ENCODE measurements at places on chromosomes 1 and 21.

DNA sequence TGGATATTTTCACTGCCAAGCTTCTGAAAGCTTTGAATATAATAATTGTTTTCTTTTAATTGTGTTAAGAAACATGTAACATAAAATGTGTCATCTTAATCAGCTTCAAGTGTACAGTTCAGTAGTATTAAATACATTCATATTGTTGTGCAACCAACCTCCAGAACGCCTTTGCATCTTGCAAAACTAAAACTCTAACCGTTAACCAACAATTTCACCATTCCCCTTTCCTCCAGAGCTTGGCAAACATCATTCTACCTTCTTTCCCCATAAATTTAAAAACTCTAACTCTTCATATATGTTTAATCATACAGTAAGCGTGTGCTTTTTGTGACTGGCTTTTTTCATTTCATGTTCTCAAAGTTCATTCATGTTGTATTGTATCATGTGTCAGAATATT, 2.1 kb downstream of the MNDA start:
- DNase-seq: no peak

DNA sequence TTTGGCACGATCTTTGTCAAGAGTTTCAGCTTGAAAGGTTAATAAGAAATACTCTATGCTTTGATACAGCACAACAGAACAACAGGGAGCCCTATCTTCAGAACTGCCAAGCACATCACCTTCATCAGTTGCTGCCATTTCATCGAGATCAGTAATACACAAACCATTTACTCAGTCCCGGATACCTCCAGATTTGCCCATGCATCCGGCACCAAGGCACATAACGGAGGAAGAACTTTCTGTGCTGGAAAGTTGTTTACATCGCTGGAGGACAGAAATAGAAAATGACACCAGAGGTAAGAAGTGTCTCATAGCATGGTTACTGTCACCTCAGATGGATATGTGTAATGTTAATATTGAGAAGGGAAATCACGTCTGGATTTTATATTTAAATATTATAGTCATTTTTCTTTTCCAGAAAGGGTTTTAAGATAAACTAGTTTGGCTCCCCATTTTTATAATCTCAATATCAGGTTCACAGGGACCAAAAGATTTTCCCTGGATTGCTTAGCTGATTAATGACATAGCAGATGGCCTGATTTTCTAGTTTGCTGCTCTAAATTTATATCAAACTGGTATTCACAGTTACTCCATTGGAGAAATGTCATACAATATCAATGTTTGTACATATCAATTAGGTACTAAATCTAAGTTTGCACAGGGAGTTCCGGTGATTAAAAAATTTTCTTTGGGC, 97.3 kb downstream of the USP25 start:
- no peak for DNase-seq

GRCh38 chr1:226027538-226028217, 28.5 kb upstream of the SDE2 start:
- no peak for DNase-seq

DNA sequence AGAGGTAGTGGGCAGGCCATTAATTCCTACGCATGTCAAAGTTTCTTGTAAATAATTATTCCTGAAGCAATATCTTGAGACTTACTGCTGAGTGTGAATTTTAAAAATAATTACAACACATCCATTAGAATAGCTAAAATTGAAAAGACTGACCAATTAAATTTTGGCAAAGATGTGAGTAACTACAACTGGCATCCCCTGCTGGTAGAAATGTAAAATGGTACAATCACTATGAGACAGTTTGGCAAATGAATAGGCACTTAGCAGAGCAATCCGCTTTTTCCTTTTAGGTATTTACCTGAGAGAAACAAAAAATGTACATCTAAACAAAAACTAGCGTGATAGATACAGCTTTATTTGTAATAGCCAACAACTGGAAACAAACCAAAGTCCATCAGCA, 798.9 kb downstream of the BRINP3 start:
- no peak for DNase-seq

DNA sequence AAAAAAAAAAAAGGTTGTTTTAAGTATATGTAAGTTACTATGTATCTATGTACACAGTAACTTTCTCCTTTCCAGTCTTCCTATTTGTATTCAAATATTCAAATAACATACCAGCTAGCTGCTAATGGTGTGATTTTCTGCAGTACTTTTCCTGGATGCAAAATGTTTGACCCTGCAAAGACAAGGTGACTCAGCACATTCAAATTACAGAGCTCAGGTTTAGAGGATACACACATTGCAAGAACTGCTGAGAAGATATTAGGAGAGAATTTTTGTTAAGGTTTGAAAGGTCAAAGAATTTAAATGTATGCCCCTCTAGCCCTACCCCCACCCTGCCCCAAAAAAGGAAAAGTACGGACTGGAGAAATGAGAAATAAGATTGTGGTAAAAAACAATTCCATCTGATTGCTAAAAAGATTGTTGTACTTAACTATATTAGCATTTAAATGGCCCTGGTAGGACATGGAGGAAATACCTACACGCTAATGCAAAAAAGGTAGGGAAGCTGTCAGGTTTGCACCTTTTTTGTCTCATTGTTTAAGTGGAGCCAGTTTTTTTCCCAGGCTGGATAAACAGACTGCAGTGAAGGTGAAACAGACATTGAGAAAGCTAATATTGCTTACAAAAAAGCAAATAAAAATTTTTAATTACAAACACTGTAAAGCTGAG, 45.6 kb downstream of the ZNF281 start:
- DNase-seq: no peak

- no peak for DNase-seq
Observed at GRCh38 chr1:155003766-155004351, 1.3 kb downstream of the ZBTB7B start.

DNA sequence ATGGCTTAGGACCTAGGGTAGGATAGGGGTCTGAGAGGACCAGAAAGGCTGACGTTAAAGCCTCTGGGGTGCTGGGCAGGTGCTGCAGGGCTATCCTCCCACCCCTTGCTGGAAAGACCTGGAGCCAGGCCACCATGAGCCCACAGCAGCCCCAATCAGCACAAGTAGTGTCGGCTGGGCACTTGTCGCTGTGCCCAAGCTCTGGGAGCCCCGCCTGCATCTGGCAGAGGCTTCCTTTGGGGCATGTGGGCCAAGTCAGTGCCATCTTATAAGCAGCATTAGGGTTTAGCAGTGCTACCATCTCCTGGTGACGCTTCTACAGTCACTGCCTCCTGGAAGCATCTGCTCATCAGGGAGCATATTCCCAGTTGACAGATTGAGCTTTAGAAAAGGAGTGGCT, 31.3 kb downstream of the MAN1C1 start:
- DNase-seq: peak; percentile 51

DNA sequence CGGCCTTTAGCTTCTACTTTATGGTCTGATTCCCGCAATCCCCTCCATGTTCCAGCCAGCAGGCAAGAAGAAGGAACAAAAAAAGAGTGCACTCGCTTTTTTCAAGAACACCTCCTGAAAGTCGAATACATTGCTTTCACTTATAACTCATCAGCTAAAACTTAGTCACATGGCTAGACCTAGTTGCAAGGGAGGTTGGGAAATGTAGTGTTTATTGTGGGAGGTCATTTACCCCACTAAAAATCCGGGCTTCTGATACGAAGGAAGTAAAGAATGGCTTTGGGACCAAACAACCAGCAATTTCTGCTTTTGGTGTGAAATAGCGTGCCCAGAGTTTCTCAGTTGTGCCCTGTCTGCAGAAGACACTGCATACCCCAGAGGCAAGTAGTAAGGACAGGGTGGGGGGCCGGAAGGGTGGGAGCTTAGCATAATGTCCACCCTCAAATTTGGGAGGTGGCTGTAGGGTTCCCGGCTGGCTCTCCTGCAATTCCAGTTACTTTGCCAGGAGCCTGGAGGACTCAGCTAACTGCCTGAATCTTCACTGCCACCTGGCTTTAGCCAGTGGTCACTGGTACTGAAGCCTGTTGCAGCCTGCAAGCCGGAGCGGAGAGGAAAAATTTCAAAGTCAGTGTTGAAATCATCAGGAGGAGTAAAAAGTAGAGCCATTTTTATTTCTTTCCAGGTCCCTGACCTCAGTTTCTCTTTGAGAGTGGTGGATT, 57.7 kb upstream of the F3 start:
- DNase-seq: no peak

DNA sequence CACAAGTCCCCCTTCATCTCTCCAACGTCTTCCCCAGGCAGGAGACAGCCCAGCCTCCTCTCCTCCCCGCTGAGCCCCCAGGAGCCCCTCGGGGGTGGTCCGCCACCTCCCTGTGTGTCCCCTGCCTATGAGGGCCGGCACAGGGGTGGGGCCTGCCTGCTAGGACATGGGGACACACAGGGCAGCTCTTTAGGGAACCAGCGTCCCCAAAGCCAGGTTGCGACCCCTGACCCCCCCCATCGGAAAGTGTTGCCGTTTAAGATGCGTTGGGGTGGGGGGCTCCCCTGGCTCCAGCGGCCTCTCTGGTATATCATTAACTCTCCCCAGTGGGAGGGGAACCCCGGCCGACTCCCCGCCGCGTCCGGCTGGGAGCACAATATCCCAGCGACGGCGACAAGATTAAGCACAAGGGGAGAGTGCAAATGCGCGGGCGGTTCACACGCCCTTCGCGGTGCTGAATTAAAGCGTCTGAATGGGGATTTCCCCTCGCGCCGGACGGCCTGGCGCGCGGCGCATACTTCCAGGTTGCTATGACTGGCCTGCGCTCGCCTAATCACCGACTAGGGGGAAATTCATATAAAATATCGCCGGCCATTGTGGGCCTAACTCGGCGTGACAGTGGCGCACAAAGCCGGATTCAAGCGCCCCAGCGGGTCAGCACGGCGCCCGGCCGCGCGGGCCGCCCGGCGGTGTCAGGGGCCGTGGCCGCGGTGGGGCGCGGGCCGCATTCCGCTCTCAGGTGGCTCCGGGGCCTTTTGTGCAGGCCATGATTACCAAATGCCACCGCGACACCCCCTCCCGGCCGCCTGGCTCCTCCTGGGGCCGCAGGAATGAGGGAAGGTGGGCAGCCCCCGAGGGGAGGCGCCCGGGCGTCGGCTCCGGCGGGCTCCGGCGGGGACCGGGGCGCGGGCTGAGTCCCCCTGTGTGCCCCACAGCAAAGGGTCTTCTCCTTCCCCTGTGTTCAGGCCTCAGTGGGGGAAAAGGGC, 30.9 kb downstream of the WNT3A start:
- DNase-seq: peak; percentile 69

GRCh38 chr21:44949161-44949778, 9.4 kb downstream of the SLX9 start:
- DNase-seq: no peak

- DNase-seq: no peak
Observed at GRCh38 chr1:109783436-109783835, 19.7 kb upstream of the EPS8L3 start.

DNA sequence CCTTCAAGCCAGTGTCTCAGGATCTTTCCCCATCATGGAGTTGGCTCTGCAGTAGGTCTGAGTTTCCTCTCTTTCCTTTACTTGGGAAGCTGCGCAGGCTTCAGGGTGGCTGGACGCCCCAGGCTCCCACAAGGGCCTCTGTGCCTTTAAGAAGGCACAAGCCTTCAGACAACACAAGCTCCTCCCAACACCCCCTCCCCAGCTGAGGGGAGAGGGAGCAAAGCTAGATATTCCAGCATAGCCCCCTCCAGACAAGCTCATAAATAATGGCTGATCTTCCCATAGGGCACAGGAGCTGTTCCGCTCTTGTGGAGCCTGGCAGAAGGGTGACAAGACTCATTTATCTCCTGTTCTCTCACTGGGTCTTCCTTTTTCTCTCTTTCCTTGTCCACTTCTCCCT, 27.9 kb upstream of the ATP2B4 start:
- DNase-seq: no peak

GRCh38 chr1:61083807-61084440, 1.6 kb downstream of the NFIA start:
- DNase-seq: no peak

DNA sequence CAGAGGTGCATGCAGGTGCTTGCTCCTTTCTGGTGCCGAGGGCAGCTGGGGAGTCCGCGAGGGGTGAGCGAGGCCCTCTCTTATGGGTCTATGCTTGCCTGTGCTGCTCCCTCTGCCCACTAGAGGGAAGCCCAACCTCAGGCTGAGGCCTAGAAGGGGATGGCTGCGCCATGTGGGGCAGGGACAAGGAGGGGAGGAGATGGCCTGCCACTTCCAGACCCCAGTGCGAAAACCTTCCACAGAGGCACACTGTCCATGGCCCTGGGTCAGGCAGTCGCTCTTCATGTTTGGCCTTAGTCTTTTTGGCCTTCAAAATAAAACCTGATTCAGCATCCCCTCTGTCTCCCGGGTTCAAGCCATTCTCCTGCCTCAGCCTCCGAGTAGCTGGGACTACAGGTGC, 14.0 kb downstream of the RHBG start:
- DNase-seq: peak; percentile 83

Data from activated CD8-positive, alpha-beta memory T cell treated with anti-CD3 and anti-CD28 coated beads for 24 hours (primary cell).